Activated naive CD8-positive, alpha-beta T cell treated with anti-CD3 and anti-CD28 coated beads for 36 hours (primary cell): ENCODE measurements at places on chromosomes 6 and 20. TPM values are rescaled to one million over a fixed set of nuclear protein-coding genes. Genes with fewer than 3 reads are reported as not detected.

- no peak for DNase-seq
Observed at GRCh38 chr6:15512126-15512525, 150.7 kb downstream of the DTNBP1 start.

DNA sequence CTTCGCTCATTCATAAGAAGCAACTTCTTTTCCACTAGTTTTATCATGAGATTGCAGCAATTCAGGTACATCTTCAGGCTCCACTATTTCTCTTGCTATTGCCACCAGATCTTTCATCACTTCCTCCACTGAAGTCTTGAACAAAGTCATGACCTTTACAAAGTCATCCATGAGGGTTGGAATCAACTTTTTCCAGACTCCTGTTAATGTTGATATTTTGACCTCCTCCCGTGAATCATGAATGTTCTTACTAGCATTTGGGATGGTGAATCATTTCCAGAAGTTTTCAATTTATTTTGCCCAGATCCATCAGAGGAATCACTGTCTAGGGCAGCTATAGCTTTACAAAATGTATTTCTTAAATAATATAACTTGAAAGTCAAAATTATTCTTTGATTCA, 1.5 kb downstream of the CENPQ start:
- DNase-seq: no peak

DNA sequence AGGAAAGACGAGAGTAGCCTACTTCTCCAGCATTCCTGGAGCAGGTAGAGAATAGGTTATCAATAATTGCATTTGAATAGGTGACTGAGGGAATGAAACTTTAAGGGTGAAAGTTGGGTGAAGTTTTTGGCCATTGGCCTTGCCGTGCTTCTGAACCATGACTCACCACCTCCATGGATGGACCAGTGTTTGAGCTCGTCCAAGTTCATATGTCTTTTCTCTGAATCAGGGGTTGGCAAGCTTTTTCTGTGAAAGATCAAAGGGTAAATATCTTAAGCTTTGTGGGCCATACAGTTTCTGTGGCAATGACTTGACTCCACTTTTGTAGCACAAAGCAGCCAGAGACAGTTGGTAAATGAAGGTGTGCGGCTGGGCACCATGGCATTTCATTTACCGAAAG, 31.8 kb downstream of the SNRNP48 start:
- no peak for DNase-seq

DNA sequence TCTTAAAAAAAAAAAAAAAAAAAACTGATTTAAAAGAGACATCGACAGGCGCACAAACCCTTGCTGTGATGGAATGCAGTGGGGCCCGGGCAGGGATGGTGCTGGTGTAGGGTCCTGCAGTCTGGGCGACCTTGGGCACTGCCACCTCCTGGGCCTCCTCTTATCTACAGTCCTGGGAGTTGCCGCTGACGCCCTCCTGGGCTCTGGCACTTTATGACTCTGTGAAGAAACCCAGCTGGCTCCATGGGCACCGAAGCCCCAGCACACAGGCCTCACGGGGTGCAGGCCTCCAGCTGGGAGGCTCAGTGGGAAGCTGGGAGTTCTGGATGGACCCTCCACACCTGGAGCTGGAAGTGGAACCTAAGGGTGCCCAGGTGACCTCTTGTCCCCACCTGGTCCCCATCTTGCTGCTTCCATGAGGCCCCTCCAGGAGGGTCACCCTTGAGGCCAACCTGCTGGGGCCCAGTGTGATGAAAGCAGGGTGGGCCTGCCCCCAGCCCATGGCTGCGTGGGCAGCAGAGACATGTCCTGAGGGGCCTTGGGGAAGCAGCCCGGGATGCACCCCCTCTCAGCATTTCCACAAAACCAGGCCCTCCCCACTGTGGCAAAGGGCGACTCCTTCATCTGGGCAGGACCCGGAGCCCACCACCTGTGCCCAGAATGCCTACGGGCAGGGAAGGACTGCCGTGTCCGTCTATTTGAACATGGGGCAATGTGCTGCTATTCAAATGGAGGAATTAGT, 104.9 kb downstream of the ASXL1 start:
- no peak for DNase-seq

DNA sequence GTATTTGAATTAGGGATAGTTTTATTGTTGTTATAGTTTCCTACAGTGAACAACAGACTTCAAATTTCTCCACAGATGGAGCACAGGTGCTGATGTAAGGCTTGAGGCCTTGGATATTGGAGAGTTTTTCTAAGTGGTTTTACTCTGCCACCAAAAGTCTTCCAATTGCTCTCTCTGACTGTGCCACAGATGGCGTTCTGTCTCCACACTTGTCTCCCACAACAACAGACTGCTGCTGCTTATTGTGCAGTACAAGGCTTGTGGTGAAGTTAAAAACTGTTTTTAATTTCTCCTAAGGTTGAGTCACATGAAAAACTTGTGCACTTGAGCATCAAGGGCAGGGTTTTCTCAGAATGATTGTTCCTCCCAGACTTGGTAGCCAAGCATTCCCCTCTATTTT, 460.9 kb upstream of the KHDRBS2 start:
- no peak for DNase-seq

GRCh38 chr6:10993896-10994295, 50.2 kb downstream of the ELOVL2 start:
- DNase-seq: no peak

HUS1B gene
- total RNA-seq: 0.84 TPM

- no peak for DNase-seq
Observed at GRCh38 chr20:62550087-62550632, 74.4 kb upstream of the GATA5 start.

DNA sequence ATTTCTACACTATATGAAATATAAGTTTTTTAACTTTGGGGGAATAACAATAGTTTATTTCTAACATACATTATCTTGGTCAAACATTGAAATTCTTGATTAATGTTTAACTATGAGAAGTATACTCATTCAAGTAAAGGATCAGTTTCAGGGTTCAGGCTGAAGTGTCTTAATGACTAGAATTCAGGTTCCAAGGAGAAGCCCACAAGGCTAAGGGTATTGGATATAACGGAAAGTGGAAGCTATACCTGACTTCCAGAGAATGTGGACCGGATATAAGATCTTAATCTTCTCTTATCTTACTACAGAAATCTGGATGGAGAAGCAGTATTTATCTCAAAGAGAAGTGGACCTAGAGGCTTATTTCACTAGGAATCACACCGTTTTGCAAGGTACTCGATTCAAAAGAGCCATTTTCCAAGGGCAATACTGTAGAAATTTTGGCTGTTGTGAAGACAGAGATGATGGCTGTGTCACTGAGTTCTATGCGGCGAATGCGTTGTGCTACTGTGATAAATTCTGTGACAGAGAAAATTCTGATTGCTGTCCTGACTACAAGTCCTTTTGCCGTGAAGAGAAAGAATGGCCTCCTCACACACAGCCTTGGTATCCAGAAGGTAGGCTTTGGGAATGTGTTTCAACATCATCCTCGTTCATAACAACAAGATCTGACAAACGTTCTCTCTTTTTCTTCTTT, at the start of gene TINAG:
TSS of gene TINAG (plus strand) at position 153 of the 697 bp plus-strand sequence. CDS start at position 263, 110 bp downstream.
- no peak for DNase-seq

- DNase-seq: no peak
Observed at GRCh38 chr6:105667056-105667455, 264.2 kb upstream of the PREP start.

- DNase-seq: no peak
Observed at GRCh38 chr20:57751411-57751810, 41.6 kb upstream of the PMEPA1 start.

DNA sequence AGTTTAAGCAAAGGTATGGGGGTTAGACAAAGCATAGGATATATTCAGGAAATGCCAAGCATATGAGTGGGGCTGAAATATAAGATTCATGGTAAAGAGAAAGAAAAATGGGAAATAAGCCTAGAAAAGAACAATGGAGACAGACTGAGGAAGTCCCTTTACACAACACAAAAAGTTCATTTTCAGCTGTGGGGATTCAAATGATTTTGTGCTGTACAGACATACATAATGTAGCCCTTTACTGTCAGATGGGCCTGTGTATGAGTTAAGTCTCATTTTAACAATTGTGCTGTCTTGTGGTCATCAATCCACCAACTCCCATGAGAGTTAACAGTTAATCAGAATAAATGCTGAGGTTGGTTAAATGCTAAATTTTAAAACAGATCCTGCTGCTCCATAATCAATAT, 37.2 kb downstream of the REV3L start:
- no peak for DNase-seq

C6orf141 gene
- total RNA-seq: 0.28 TPM

COQ3 gene
- total RNA-seq: 21.0 TPM

DNA sequence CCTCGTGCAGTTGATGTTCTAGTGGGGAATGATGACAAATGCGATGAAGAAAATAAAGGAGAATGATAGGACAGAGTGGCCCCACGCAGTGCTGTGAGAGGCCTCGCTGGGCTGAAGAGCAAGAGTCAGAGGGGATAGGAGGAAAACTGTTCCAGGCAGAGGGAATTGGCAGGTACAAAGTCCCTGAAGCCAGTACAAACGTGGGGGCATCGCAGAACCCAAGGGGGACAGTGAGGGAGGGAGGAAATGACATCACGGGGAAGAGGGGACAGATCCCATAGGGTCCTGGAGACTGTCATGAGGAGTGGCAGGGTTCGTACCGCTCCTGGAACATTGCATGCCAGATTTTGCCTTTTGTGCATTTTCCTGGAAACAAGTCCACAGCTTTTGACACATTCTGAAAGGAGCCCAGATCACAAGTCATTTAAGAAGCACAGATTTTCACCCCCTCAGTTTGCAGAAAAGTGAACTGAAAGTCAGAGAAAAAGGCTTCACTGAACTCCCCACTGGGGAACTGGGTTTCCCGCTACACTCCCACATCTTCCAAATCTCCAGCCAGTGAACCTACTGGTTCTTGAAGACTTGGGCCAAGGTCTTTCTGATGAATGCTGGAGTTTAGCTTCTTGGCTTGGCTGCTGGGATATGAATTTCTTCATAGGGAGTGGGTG, 77.0 kb downstream of the SULF2 start:
- DNase-seq: no peak

CRNKL1 gene
- total RNA-seq: 26.7 TPM

HLA-DQA1 gene
- total RNA-seq: 5.3 TPM
